Sciatic nerve (tissue), 2 donors: ENCODE measurements at places on chromosomes 13 and 19.

GRCh38 chr13:32135056-32135390, 103.4 kb downstream of the FRY start:
- DNase-seq: no peak

- no peak for DNase-seq
These were observed 131.0 kb upstream of the ZNF91 start for GRCh38 chr19:23526302-23526701.

GRCh38 chr13:33934343-33934742, 116.4 kb downstream of the RFC3 start:
- DNase-seq: no peak

GRCh38 chr13:102700088-102701031, 5.5 kb upstream of the METTL21C start:
- no peak for DNase-seq

GRCh38 chr13:106836186-106836802, 268.4 kb upstream of the ARGLU1 start:
- DNase-seq: no peak

DNA sequence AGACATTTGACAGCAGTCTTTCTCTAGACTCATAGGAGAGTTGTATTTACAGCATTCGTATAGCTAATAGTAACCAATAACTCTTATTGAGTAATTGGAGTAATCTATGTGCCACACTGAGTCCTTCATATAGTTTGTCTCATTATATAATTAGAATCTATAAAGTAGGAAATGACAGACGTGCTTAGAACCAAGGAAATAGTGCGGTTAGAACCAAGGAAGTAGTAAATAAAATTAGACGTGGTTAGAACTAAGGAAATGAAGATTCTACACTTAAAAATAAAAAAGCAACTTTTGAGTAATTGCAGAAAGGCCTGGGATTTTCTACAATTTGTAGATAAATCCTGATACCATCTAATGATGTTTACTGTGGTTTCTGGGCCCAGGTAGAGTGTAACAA, 107.8 kb upstream of the TNFSF11 start:
- DNase-seq: no peak

DNA sequence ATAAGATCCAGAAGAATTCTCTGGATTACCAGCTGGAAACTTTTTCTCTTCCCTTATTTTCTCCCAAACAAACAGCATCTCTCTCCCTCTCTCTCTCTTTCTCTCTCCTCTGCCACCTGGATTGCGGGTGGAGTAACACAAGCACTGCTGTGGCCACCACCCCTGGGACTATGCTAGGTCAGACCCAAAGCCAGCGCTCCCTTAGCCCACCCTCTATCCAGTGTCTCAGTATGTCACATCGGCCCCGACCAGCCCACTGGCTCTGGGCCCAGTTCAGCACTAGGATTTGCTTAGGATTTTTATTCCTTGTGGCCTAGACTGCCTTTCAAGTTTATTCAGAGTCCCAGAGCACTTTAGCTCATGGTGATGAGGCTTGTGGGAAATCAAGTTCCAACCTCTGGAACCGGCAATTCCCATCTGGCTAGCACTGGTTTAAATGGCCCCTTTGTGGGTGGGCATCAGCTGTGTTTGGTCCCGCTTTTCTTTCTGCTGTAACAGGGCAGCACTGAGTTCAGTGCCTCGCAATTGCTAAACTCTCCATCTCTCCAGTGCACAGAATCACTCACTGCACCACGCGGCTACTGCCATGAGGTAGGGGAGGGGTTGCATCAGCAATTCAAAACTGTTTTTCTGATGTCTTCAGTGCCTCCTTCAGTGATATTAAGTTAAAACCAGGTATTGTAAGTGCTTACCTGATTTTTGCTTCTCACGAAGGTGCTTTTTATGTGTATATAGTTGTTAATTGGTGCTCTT, 1623.1 kb downstream of the SLITRK5 start:
- DNase-seq: no peak

- peak; percentile 66 for DNase-seq
These were observed 114.0 kb downstream of the UQCRFS1 start for GRCh38 chr19:29098863-29099481.

- no peak for DNase-seq
These were observed 603 bp downstream of the GPALPP1 start for GRCh38 chr13:44989941-44990340.

DNA sequence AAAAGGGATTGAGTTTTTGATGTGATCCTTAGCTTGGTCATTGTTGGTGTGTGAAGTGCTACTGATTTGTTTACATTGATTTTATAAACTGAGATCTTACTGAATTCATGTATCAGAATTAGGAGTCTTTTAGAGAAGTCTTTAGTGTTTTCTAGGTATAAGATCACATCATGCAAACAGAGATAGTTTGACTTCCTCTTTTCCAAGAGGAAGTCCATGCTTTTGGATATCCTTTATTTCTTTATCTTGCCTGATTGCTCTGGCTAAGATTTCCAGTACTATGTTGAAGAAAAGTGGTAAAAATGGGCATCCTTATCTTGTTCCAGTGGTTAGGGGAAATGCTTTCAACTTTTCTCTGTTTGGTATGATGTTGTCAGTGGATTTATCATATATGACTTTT, 561.2 kb upstream of the SLITRK1 start:
- no peak for DNase-seq

- no peak for DNase-seq
These were observed 1203.5 kb upstream of the PRR20A start for GRCh38 chr13:55937180-55937579.

DNA sequence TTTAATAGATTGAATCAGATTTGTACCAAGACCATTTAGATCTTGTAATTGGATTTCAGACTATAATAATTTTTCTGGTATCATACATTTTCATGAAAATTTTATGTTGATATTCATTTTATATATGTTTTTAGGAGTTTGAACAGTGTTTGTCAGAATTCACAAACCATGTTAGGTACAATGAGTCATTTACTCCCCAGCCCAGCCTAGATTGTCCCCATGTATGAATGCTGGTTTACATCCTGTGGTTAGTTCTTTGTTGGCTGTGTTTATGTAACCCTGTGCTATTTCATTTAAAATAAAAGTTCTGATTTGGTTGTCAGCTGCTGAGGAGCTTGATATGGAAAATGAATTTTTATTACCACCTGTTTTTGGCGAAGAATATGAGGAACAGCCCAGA, 96.7 kb downstream of the GJA3 start:
- DNase-seq: no peak

DNA sequence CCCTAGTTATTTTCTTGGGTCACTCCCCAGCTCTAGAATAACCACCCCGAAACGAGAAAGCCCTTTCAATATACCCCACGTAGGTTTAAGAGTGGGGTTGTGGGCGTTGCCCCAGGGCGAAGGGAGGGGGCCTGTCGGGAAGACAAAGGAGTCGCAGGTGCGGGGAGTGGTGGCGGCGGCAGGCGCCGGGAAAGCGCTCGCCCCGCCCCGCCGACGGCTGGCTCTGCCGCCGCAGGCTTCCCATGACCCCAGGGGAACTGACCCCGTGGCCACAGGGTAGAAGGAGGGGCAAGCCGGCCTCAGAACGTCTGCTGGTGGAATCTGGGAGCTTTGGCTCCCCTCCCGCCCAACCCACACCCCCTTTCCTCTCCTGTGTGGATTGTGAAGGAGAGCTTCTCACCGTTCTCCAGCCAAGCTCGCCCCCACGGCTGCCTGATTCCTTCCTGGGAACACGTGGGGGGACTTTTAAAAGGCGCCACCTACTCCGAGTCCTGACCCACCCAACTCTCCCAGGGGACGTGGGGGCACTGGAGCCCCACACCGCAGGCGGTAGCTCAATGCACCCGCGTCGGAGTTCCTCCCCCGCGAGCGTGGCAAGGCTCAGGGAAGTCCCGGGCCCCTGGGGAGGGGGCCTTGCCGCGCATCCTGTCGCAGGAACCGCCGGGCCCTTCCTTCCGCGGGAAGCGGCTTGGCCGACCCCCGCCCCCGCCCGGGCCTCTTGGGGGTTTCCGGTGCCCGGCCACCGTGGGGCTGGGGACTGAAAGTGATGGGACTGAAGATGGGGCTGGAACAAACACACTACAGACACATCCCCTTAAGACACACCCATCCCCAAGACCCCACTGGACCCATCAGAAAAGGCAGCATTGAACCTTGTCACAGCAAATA, 5.5 kb downstream of the IER2 start:
- DNase-seq: peak; percentile 91

DNA sequence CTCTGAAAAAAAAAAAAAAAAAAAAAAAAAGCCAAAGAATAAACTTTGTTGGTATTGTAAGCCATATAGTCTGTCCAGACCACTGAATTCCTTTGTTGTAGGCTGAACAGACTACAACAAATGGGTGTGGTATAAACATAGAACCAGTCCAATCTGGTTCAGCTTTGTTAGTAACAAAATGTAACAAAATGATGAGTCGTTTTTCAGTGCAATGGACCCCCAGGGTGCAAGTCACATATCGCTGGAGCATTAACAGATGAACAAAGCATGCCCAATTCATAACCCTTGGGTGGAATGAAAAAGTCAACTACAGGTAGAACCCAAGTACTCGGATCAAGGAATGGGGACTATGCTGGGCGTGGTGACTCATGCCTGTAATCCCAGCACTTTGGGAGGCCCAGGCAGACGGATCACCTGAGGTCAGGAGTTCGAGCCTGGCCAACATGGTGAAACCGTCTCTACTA, 13.6 kb upstream of the FCHO1 start:
- no peak for DNase-seq

- no peak for DNase-seq
These were observed 33.2 kb upstream of the PEPD start for GRCh38 chr19:33554821-33555220.

- peak; percentile 78 for DNase-seq
These were observed 81.4 kb downstream of the RNASEH2B start for GRCh38 chr13:50990818-50991506.
